ENCODE measurements at places on chromosomes 3 and 15. TPM values are rescaled to one million over a fixed set of nuclear protein-coding genes. Genes with fewer than 3 reads are reported as not detected.
A peak's percentile ranks its signal among the peaks of the same experiment; 100 is the strongest.

GRCh38 chr3:126445506-126445905 lies 30.2 kb downstream of the ZXDC start:
- no peaks in the 10 kb centered on the region for H3K4me1 ChIP-seq
- peak; percentile 30 for DNase-seq
- peaks cover 2% of the 10 kb centered on the region for H3K36me3 ChIP-seq
- H3K27ac ChIP-seq, result no peak overlapping the region
- H3K27me3 ChIP-seq, result no peaks in the 10 kb centered on the region

The SOX14 gene
- total RNA-seq, result 0.44 TPM

GRCh38 chr3:194685065-194685717 lies 492 bp upstream of the FAM43A start:
- H3K27me3 ChIP-seq, result peaks cover 25% of the 10 kb centered on the region
- no peaks in the 10 kb centered on the region for H3K36me3 ChIP-seq
- peaks cover 45% of the 10 kb centered on the region for H3K4me1 ChIP-seq

The TIPIN gene
- total RNA-seq, result 10.5 TPM

- no peak overlapping the region for H3K4me3 ChIP-seq
- DNase-seq, result no peak
- peaks cover 24% of the 10 kb centered on the region for H3K36me3 ChIP-seq
Measured at GRCh38 chr15:75590239-75590638, 11.1 kb upstream of the PTPN9 start.

The CAV3 gene
- not detected for total RNA-seq

GRCh38 chr3:103393395-103394186 lies 958.8 kb downstream of the ZPLD1 start:
- H3K36me3 ChIP-seq, result no peaks in the 10 kb centered on the region
- H3K27ac ChIP-seq, result no peak overlapping the region
- no peak for DNase-seq
- H3K4me3 ChIP-seq, result no peak overlapping the region
- H3K4me1 ChIP-seq, result peaks cover 1% of the 10 kb centered on the region

The ALG1L2 gene
- 2.8 TPM for total RNA-seq

The IL5RA gene
- not detected for total RNA-seq

The PRRT3 gene
- 8.3 TPM for total RNA-seq

The NOX5 gene
- 0.07 TPM for total RNA-seq

- peaks cover 3% of the 10 kb centered on the region for H3K36me3 ChIP-seq
- no peak overlapping the region for H3K4me3 ChIP-seq
- no peaks in the 10 kb centered on the region for H3K27me3 ChIP-seq
- no peak for DNase-seq
- H3K4me1 ChIP-seq, result peaks cover 12% of the 10 kb centered on the region
Measured at GRCh38 chr3:29591579-29591978, 310.7 kb downstream of the RBMS3 start.

The LYZL4 gene
- not detected for total RNA-seq

DNA sequence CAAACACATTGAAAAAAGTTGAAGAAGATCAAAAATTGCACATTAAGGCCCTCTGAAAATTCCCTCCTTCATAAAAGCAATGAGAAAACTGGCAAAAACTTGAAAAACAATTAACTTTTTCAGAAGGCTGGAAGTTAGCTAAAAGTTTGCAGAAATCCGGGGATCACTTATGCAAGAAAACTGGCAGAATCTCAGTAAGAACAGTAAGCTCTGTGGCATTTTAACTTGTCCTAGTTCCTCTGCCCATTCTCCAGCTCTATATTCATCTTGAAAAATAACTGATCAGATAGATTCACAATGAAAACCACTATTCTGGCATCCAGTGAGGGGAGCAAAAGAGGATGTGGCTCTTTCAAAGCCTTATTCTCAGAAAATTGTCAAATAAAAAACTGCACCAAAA lies 566.8 kb downstream of the NTRK3 start:
- H3K27ac ChIP-seq, result no peak overlapping the region
- DNase-seq, result no peak
- peaks cover 2% of the 10 kb centered on the region for H3K36me3 ChIP-seq
- H3K4me1 ChIP-seq, result no peaks in the 10 kb centered on the region
- H3K4me3 ChIP-seq, result no peak overlapping the region
- H3K27me3 ChIP-seq, result peaks cover 12% of the 10 kb centered on the region

DNA sequence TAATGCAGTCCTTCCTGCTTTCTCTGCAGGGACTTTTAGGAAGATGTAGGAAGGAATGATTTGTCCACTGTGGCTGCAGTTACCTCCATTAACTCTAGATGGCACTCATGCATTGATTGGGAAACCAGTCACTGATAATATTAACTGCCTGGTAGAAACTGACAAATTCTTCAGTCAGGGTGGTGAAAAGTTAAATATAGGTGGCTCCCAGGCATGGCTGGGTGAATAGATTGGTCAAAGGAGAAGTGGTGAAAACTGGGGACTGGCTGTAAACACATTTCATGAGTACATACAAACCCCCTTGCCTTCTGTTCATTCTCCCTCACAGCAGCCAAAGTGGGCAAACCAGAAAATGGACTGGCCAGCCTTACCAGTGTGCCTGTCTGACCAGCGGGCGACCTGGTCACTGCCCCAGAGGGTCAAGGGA lies 333.4 kb downstream of the THSD4 start:
- DNase-seq, result no peak
- H3K27me3 ChIP-seq, result no peaks in the 10 kb centered on the region

GRCh38 chr3:196232154-196232881 lies 16.0 kb downstream of the SLC51A start:
- H3K27me3 ChIP-seq, result no peaks in the 10 kb centered on the region
- DNase-seq, result no peak
- peaks cover 5% of the 10 kb centered on the region for H3K36me3 ChIP-seq
- H3K4me1 ChIP-seq, result peaks cover 9% of the 10 kb centered on the region
- no peak overlapping the region for H3K4me3 ChIP-seq

- H3K27me3 ChIP-seq, result no peaks in the 10 kb centered on the region
- no peak overlapping the region for H3K4me3 ChIP-seq
- no peaks in the 10 kb centered on the region for H3K36me3 ChIP-seq
- H3K4me1 ChIP-seq, result peaks cover 9% of the 10 kb centered on the region
- no peak for DNase-seq
Measured at GRCh38 chr3:33646406-33646805, 71.6 kb downstream of the CLASP2 start.

GRCh38 chr3:67517781-67518180 lies 136.6 kb downstream of the SUCLG2 start:
- peaks cover 21% of the 10 kb centered on the region for H3K4me1 ChIP-seq
- no peak for DNase-seq
- H3K4me3 ChIP-seq, result no peak overlapping the region
- peaks cover 14% of the 10 kb centered on the region for H3K36me3 ChIP-seq
- no peak overlapping the region for H3K27ac ChIP-seq
- H3K27me3 ChIP-seq, result no peaks in the 10 kb centered on the region

DNA sequence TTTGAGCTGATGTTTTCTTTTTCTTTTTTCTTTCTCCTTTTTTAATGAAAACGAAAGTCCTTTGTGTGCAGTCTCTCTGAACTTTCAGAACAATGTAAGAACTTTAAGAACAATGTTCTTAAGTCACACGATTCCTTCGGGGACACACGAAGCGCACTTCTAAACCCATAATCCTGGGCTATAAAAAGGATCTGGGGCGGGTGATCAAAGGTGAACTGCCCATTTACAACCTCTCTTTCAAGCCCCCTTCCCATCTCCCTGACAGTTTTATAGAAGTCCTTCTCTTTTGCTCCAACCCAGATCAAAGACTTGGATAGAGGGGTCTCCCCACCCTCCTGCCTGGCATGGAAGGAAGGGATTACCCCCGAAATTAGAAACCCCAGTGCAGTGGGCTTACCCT lies 126.8 kb downstream of the BDH1 start:
- no peaks in the 10 kb centered on the region for H3K36me3 ChIP-seq
- peak overlapping the region; percentile 7 for H3K4me3 ChIP-seq
- no peak for DNase-seq
- H3K27me3 ChIP-seq, result peaks cover 13% of the 10 kb centered on the region
- H3K27ac ChIP-seq, result peak overlapping the region; percentile 11

GRCh38 chr15:43294091-43294706 lies 27.5 kb upstream of the TGM5 start:
- no peak overlapping the region for H3K27ac ChIP-seq
- no peak for DNase-seq

The LRRIQ4 gene
- 0.11 TPM for total RNA-seq

The LRRC28 gene
- total RNA-seq, result 30.2 TPM

The FOXL2 gene
- not detected for total RNA-seq

GRCh38 chr3:194974468-194975135 lies 288.9 kb downstream of the FAM43A start:
- no peaks in the 10 kb centered on the region for H3K27me3 ChIP-seq
- no peak overlapping the region for H3K4me3 ChIP-seq
- DNase-seq, result no peak
- no peak overlapping the region for H3K27ac ChIP-seq

The PIGBOS1 gene
- total RNA-seq, result 15.5 TPM

DNA sequence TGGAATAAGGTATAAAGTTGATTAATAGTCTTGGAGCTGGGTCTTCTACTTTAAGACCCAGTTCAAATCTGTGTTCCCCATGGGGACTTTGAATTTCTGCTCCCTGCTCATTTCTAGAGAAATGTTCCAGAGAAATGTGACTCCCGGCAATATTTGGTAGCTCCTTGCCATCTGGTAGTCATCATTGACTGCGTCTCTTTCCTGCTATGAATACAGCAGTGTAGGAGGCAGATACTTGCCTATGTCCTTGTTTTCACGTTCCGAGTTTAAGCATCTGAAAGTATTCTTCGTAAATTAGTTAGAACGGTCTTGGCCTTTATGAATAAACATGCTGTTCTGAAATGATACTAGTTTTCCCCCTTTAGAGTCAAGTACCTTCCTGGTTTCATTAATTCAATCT lies 352.9 kb downstream of the PTPRG start:
- H3K36me3 ChIP-seq, result no peaks in the 10 kb centered on the region
- H3K27ac ChIP-seq, result no peak overlapping the region
- H3K4me1 ChIP-seq, result peaks cover 5% of the 10 kb centered on the region

The CLDN16 gene
- 0.11 TPM for total RNA-seq

The LDHAL6B gene
- total RNA-seq, result not detected

DNA sequence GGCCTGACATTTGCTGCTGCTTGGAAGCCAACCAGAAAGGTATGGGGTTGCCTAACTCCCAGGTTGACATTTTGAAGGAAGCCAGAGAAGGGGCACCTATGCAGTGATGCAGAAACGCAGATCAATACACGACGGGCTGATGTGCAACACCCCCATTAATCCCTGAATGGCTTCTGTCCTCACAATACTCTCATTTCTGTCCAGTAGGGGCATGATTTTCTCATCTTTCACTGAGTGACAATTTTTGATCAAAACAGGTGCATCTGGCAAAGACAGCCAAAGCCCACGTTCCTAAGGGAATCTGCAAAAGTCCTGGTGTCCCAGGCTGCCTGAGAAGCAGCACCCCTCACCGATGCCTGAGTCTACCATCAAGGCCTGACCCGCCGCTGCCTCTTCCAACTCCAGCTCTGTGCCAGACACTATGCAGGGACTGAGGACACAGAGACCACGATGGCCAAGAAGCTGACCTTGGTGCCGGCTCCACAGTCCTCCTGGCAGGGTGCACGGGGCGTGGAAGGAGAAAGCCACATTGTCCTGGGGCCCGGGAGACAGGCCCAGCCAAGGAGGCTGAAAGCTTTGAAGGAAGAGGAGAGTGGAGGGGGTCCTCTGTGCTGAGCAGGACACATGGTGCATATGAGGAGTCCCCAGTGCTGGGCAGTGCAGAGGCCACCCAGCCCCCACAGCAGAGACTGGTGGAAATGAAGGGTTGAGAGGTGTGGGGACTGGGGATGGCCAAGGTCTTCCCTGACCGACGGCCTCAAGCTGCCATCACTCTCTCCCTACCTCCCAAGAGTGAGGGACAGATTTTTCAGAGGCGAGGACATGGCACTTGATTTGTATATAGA lies 159.6 kb downstream of the NUP210 start:
- no peaks in the 10 kb centered on the region for H3K36me3 ChIP-seq
- no peak overlapping the region for H3K4me3 ChIP-seq
- no peak for DNase-seq
- H3K27me3 ChIP-seq, result peaks cover 6% of the 10 kb centered on the region
- no peak overlapping the region for H3K27ac ChIP-seq

The TMC3 gene
- 0.05 TPM for total RNA-seq

The TRIM42 gene
- total RNA-seq, result not detected

DNA sequence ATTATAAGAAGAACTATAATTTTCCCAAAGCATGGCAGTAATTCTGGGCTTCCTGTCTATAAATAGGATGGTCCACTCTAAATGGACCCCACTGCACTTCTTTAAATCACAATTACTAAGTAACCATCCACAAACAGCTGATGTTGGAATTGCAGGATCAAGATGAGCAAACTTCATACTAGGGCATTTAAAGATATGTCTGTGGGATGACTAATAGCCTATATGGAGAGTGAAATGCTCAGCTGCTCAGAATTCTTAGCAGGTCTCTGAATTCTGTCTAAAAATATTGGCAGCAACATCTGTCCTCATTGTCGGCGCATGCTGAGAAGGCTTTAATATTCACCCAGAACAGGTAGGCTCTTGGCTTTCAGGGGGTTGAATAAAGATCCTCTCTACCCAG lies 140.4 kb downstream of the SATB1 start:
- H3K36me3 ChIP-seq, result peaks cover 5% of the 10 kb centered on the region
- H3K27ac ChIP-seq, result no peak overlapping the region
- H3K4me3 ChIP-seq, result no peak overlapping the region
- H3K4me1 ChIP-seq, result peaks cover 14% of the 10 kb centered on the region

The GPR149 gene
- total RNA-seq, result not detected

- no peak overlapping the region for H3K27ac ChIP-seq
- H3K4me1 ChIP-seq, result no peaks in the 10 kb centered on the region
- peaks cover 42% of the 10 kb centered on the region for H3K36me3 ChIP-seq
- H3K27me3 ChIP-seq, result no peaks in the 10 kb centered on the region
- no peak for DNase-seq
Measured at GRCh38 chr3:45929042-45929679, 14.1 kb upstream of the CXCR6 start.

DNA sequence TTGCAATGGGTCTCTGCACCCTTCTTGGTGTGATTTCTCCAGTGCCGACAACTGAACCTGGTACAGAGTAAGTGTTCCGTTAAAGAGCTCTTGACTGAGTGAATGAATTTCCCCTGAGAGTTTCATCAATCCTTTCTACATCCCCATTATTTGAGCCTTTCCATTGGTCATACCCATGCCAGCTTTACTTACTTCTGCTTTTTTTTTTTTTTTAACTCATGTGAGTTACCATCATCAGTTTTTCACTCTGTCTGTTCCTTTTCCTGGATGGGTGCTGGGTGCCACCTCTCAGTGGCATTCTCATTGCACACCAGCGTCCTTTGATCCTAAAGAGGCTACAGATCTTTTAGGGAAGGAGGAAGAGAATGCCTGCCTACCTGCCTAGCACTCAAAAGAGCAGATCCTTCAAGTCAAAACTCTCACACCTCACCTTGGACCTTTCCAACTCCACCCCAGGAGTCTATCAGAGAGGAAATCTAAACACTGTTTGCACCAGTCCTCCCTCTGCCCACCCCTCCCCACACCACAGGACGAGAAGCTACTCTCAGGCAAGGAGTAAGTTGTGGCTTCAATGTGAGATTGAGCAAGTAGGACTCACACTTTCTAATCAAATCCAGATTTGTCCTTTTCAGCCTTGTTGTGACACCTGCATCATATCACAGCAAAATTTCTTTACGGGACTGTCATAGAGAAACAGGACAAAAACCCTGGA lies 13.1 kb upstream of the USP3 start:
- H3K27ac ChIP-seq, result no peak overlapping the region
- no peaks in the 10 kb centered on the region for H3K36me3 ChIP-seq
- no peak overlapping the region for H3K4me3 ChIP-seq

Measured in mesothelial cell of epicardium (in vitro differentiated cells).